ENCODE measurements at places on chromosomes 4 and X.

DNA sequence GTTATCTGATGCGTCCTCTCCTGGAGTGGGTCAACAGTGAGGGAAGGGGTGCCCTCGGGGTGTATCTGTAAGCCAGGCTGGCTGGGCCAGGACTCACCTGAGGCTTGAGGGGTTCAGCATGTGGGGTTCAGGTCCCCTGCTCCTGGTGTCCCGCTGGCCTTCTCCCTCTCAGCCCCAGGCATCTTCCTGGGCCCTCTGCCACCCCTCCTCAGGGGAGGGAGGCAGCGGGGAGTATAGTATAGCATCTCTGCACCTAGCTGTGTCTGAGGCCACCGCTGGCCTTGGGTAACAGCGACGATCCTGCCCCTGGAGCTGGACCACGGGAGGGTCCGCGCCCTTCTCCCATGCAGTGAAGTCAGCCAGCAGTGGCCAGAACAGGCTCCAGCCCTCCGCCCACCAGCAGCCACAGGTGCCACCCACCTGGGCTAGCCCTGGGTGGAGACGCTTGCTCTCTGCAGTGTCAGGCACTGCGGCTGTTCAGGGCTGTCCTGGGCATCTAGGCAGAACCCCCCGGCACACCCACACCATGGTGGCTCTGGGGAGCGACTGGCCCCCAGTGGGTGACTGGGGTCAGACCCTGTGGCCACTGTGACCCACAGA is 110.7 kb upstream of the NKX1-1 start:
- DNase-seq = no peak

GRCh38 chr4:7515390-7515902 is 80.7 kb upstream of the PSAPL1 start:
- DNase-seq = no peak

- DNase-seq = no peak
Observed at GRCh38 chr4:153296040-153296823, 48.3 kb upstream of the MND1 start.

DNA sequence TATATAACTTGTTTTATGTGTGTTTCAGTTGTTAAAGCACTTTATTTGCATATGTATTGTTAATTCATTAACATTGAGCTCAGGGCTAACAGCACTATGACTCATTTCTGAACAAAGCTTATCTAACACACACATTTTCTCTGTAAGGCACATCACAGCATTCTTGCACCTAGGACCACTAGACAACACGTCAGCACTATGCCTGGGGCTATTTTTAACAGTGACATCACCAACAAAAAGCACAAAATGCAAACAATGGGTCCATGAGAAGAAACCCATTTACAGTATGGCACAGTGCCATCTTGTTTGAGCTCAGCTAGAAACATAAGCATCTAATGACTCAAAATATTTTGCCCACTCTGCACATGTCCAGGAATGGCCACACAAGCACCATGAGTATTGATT is 124.4 kb downstream of the RELL1 start:
- DNase-seq = no peak

DNA sequence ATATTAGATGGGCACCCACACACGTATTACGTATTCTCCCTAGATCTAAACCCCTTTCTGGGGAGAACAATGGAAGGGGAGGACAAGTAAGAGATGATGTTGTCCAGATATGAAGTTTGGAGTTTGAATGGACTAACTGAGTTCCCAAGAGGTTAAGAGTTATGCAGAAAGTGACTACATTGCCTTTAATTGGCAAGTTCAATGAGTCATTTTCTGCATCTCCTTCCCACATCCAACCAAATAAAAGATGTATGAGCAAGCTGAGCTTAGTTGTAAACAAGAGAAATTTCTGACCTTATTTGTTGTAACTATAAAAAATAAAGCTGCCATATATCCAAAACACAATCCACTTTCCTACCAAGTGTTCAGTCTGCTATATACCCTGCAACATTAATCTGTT is 50.5 kb downstream of the TIGD2 start:
- DNase-seq = no peak

DNA sequence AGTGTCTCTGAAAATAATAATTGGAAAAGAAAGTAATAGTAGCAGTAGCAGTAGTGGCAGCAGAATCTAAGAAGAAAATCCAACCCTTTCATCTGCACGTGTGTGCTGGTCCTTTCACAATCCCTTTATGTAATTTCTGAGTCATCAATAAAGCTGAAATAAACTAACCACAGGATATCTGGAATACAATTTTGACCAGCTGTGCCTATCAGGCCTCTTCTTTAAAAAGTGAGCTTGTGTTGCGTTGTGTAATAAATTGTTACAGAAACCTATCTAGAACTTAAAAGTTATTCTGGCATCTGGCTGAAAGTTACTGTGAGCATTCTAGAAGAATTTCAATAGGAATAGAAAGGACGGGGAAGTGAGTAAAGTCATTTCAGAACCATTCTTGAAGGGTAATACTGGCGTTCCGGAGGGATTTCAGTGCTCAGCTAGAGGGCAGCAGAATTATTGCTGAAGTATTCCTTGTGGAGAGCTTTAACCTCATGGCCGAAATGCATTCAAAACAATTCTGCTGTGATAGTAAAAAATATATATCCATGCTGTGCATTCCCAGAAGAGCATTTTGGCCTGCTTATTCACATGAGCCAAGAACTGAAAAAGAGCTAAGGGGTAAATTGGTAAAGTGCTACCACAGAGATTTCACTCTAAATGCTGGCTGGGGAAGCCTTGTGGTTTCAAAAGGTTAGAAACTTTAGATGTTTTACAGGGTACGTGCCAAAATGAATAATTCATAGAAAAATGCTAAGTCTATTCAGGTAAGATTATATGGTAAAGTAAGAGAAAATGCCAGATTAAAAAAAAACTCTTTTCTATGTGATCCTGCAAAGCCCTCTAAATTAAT is 260.6 kb downstream of the NKX6-1 start:
- DNase-seq = no peak

- no peak for DNase-seq
Observed at GRCh38 chr4:145865274-145865941, 73.2 kb downstream of the ZNF827 start.

DNA sequence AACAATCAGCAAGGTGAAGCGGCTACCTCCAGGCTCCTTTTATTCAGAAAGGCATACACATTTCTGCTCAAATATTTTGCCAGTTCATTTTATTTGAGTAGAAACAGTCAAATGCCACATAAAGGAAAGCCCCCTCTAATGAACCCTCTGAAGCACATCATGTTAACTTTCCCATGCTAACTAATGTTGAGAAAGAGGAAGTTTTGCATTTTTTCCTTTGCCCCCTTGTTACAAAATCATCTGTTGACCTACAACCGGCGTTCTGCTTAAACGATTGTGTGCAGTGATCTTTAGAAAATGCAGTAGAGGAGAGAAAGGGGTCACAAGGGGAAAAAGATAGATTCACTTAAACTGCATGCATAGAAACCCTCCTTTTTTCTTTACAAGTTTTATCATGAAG is 25.2 kb upstream of the ATXN3L start:
- DNase-seq = no peak

GRCh38 chr4:182010876-182011275 is 232.3 kb upstream of the TENM3 start:
- DNase-seq = no peak

DNA sequence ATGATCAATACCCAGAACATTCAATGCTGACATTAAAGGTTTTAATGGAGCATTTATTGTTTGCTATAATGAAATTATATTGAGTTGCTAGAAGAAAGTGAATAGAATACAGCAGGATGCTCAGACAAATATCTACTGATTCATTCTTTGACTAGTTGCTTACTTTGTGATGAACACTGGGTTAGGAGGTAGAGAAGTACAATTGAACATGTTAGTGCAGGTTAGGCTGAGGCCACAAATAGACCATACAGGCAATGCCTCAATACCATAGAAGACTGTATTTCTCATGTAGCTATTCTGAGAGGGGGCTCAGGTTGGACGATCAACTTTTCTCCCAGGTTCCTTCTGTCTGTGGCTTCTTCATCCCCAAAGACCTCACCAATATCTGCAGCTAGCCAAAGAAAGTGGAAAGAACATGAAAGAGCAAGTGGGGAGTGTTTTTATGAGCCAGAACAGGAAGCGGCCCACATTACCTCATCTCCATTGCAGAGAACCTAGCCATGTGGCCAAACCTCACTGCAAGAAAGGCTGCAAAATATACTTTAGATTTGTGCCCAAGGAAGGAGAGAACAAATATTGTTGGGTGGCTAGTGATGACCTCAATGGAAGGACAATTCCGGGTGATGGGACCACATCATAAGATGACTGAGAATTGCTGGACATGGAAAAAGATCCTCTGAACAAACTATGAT is 180.3 kb upstream of the GATB start:
- no peak for DNase-seq

- no peak for DNase-seq
Observed at GRCh38 chr4:186445040-186445439, 110.3 kb downstream of the MTNR1A start.

DNA sequence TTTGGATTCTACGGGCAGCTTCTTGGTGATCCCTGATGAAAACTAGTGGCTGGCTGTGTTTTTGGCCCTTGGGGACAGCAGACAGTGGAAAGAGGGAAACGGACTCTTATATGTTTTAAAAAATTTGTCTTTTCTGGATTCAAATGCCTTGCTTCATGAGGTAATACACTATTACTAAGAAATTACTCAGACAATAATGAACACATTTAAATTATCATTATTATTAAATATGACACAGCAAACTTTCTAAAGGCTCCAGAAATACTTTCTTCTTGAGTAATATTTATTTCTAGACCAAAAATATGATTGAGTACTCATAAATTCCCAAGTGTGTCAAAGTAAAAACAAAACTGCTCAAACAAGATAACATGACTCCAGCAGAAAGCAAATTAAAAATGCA is 520.7 kb upstream of the AADAT start:
- DNase-seq = no peak

DNA sequence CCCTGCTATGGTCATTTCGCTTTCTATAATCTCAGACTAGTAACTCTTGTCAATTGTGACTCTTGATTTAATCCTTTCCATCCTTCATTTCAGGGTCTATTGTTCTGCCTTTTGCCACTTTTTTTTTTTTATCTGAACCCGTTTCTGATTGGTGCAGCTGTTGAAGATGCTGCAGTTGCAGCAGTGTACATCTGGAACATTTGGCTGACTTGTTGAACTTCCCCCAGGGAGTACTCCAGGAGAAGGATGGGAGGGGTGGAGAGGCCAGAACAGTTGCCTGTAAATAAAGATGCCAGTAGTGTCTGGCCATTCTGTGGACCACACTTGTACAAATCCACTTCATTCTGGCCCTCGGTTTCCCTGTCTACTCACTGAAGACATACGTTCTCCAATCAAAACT is 1.0 kb upstream of the EDA start:
- DNase-seq = no peak

- DNase-seq = no peak
Observed at GRCh38 chrX:68669871-68670270, 22.4 kb downstream of the STARD8 start.

All from T-helper 2 cell treated with Interferon-gamma antibody and Interleukin-4, amounts not matched to agents 5 μg/mL and 100 μg/mL, for 36 hours (primary cell).